ENCODE measurements at places on chromosomes 12 and 14.

DNA sequence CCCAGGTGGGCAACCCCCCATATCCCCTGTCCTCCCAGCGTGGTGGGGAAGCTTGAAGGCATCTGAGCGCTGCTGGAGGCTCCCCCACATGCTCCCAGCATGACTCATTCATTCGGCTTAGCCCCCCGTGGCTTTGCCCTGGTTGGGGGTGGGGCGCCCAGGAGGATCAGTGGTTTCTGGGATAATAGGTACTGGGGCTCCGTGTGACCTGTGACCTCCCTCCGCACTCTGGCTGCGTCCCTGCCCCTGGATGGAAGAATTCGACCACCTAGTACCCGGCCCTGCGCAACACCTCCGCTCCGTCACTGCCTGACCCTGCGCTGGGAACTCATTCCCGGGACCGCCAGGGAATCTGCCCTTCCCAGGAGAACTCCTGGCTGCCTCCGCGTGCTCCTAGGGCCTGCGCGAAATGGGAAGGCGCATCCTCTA is 120.1 kb downstream of the AACS start:
- no peak for DNase-seq

DNA sequence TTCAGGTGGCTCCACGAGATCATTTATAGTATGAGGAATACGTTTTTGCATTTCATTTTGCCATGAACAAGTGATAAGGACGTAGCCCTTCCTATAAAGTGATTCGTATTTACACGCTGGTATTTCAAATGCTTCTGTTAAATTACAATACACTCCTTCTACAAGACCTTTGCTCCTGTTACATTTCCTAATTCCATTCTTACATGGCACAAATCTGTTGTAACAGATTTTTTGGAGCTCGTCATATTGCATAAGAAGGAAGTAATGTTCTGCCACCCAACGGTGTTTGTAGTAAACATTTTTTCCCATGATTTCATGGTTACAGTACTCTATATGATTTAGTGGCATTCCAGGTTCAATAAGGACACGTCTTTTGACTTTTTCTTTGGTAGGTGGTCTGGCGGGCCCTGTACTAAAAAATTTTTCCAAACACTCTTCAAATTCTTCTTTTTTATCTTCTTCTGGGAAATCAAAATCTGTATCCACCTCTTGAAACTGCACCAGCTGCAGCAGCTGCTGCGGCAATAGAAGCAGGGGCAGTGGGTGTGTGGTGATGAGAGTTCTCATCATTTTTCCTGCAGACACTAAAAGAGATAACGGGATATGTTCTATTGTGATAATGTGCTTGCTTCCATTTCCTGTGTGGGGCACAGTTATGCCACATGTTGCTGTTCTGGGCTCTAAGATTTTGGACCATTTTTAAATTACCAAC is 4.2 kb downstream of the RNASE9 start:
- DNase-seq: no peak

DNA sequence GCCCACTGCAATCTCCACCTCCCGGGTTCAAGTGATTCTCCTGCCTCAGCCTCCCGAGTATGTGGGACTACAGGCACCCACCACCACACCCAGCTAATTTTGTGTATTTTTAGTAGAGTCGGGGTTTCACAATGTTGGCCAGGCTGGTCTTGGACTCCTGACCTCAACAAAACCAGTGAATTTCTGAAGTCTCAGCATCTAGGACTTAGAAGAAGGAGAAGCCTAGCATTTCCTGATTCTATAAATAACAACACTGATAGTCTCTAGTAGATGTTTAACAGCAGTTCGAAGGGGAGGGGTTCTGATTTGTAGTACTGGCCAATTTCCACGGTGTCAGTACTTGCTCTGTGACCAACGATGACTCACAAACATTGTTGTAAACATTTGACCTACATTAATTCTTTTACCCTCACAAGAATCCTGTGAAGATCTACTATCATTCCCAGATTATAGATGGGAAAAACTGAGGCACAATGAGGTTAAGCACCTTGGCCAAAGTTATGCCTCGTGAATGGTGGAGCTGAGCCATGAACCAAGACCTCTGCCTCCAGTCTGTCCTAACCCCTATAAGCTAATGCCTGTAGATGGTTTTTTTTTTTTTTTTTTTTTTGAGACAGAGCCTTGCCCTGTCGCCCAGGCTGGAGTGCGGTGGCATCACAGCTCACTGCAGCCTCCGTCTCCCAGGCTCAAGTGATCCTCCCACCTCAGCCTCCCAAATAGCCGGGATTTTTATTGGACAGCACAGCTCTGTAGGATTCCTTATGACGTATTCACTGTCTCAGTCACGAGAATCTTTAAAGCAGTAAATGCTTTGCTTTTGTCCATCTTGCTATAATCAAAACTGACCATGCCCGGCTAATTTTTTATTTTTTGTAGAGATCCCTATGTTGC is 5.2 kb downstream of the P2RX4 start:
- DNase-seq: no peak

DNA sequence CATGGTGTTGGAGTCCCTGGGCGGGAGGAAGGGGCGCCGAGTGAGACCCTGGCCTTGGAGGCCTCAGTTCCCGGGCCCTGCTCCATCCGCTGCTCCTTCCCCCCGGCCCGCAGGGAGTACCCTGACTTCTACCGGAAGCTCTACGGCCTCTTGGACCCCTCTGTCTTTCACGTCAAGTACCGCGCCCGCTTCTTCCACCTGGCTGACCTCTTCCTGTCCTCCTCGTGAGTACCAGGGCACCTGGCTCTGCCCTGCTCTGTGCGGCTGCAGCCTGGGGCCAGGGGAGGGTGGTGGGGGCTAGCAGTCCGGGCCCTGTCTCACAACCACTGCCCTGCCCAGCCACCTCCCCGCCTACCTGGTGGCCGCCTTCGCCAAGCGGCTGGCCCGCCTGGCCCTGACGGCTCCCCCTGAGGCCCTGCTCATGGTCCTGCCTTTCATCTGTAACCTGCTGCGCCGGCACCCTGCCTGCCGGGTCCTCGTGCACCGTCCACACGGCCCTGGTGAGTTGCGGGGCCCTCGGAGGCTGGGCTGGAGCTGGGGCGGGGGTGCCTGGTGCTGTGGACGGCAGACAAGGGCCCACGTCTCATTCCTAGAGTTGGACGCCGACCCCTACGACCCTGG is 7.0 kb downstream of the NOC4L start:
- no peak for DNase-seq

DNA sequence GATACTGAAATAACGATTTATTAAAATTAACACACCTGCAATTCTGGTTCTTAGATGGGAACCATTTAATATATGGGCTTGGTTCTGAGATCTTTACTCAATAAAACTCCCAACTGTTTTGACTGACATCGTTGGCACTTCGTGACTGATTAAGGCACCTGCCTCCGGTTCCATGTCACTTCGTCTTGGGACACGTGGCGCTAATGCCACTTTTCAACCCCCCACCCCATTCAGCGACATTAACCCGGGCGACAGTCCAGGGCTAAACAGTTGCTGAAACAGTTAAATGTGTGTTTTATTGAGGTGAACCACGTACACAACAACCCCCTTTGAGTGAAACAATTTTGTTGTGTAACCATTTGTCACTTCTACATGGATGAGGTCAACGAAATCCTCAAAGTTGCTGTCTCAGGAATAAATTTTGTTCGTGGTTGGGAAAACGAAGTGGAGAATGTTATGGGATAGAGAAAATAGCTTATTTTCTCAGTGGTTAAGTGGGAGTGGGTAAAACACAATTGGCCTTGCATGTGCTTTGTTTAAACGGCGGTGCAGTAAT is 9.9 kb upstream of the SLC38A2 start:
- no peak for DNase-seq

DNA sequence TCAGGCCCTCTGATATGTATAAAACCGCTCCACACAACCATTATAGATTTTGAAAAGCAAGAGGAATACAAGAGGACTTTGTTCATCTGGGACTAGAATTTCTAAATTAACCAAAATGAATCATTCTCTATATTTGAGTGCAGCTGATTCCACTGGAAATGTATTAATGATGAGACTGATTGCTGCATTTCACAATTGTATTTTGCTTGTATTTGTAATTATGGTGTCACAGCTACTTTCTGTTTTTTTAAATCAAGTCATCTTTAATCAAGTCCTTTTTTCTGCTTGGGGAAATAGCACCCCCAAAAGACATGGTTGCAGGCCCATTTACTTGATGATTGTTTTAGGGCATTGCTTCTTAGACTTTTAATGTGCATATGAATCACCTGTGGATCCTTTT is 162.4 kb downstream of the KICS2 start:
- DNase-seq: no peak

DNA sequence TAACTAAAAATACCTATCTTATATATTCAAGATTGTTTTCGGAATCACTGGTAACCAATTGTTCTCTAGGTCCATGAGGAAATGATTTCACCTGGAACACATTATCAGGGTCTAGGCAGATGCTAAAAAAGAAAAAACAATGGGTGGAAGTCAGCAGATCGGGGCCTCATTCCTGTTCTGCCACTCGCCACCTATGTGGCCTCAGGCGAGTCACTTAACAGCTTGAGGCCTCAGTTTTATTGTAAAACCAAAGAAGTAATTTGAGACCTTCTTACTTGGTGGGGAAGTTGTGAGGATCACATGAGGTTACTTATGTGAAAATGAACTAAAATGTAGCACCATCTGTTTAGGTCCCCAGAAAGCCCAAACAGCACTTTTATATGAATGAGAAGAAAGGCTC is 6.2 kb upstream of the RNASE10 start:
- no peak for DNase-seq

DNA sequence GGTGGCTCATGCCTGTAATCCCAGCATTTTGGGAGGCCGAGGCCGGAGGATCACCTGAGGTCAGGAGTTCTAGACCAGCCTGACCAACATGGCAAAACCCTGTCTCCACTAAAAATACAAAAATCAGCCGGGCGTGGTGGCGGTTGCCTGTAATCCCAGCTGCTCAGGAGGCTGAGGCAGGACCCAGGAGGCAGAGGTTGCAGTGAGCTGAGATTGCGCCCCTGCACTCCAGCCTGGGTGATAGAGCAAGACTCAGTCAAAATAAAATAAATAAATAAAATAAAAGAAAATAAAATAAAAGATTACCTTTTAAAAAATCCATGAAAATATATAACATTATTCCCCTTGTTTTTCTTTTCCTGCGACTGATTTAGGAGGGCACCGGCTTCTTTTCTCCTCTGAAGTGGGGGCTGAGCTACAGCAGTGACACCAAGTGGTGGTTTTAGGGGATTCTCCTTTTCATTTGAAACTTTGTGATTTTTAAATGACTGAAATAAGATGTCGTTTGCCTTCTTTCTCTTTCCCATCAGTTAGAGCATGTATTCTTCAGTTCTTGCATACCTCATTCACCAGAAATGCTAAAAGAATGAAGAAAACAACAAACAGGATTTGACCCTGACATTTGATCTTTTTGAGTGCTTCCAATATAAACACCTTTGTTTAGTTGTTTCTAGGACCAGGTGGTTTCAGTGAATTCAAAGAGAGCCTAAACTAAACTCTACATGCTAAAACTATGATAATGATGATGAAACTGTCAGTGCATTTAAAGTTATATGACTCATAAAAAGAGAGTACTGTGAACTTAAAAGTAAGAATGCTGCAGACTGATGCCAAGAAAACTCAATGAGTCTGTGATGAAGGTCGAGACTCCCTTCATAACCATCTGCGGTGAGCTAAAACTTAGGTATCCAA is 22.6 kb upstream of the PKP2 start:
- DNase-seq: no peak

DNA sequence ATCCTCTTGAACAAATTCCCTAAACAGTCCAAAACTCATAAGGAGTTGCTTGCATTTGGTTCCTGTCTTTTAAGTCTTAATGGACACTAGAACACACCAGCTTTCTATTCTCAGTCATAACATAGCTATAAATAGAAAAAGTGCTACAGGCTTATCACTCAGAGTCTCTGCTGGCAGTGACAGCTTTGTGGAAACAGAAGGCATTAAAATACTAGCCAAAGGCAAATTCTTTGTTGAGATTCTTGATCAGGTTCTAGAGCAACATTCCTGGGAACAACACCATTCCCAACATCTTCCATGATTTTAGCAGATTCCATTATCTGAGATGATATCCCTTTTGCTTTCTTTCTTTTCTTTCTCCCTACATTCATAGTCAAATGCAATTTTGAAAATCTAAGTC is 207.7 kb upstream of the PLEKHG7 start:
- DNase-seq: no peak

DNA sequence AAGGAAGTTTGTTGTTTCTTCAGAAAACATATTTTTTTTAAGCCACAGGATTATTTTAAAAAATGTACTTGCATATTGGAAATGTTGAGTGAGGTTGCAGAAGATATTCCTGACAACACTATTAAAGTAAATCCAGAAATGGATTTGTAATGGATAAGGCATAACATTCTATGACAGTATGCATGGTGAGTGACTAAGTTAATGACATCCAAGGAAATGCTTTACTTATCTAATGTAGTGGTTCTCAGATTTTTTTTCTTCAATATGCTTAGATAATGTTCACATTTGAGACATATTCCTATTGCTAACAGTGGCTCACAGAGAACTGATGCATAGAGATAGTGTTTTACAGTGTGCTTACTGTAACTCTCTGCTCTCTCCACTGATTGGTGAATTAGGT is 49.4 kb downstream of the ZDHHC17 start:
- DNase-seq: no peak

GRCh38 chr14:67167420-67168109 is 21.7 kb upstream of the GARIN2 start:
- no peak for DNase-seq

Measured in memory B cell (primary cell).